ENCODE measurements at places on chromosomes 12 and 14.

GRCh38 chr12:15839041-15839440, 43.1 kb upstream of the STRAP start:
- H3K4me3 ChIP-seq, result no peak overlapping the region
- H3K36me3 ChIP-seq, result no peaks in the 10 kb centered on the region
- no peak overlapping the region for H3K27ac ChIP-seq
- no peaks in the 10 kb centered on the region for H3K4me1 ChIP-seq

DNA sequence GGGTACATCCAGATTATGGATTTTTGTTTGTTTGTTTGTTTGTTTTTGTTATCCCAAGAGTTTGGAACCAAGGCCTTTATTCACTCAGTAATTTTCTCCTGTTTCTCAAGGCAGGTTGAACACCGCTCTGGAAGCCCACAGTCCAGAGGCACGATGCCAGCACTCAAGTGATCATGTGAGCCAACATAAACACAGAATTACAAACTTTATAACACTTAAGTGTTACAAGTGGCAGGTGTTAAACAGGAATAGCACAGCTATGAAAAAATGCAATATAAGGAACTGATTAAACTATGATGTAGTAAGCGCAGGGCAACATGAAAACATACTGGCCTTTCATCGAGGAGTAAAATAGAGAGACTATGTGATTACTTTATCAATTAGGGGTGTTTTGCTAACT, 1885.8 kb upstream of the SEL1L start:
- no peaks in the 10 kb centered on the region for H3K36me3 ChIP-seq
- H3K4me1 ChIP-seq, result no peaks in the 10 kb centered on the region
- no peaks in the 10 kb centered on the region for H3K27me3 ChIP-seq
- no peak overlapping the region for H3K4me3 ChIP-seq
- no peak overlapping the region for H3K27ac ChIP-seq
- no peak for DNase-seq

- DNase-seq, result no peak
- no peak overlapping the region for H3K27ac ChIP-seq
- H3K4me1 ChIP-seq, result no peaks in the 10 kb centered on the region
- H3K36me3 ChIP-seq, result peaks cover 16% of the 10 kb centered on the region
- no peaks in the 10 kb centered on the region for H3K27me3 ChIP-seq
Observed at GRCh38 chr12:67299926-67300325, 30.8 kb downstream of the CAND1 start.

DNA sequence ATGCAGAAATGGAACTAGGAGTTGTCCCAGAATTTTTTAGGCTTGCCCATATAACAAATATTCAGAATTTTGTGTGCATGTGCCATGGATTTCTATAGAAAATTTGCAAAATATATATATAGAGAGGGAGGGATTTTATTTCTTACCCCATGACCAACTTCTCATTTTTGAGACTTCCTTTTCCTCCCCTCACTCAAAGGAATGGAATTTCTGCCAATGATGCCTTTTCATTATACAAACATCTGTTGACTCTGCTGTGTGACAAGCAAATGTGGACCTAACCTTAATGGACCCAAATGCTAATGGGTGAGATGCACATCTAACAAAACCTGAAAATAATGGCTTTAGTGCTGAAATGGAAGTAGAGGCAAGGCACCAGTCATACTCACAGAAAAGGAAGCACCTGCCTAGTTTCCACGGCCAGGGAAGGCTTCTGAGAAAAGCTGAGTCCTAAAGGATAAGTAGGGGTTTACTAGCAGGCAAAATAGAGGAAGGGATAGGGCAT, 3.6 kb upstream of the GNG2 start:
- peaks cover 5% of the 10 kb centered on the region for H3K4me1 ChIP-seq
- no peaks in the 10 kb centered on the region for H3K36me3 ChIP-seq
- DNase-seq, result no peak
- no peak overlapping the region for H3K27ac ChIP-seq
- H3K4me3 ChIP-seq, result no peak overlapping the region

- H3K27ac ChIP-seq, result no peak overlapping the region
- DNase-seq, result no peak
- H3K4me1 ChIP-seq, result peaks cover 87% of the 10 kb centered on the region
- H3K36me3 ChIP-seq, result peaks cover 7% of the 10 kb centered on the region
Observed at GRCh38 chr14:73744874-73745529, 30.8 kb upstream of the PNMA1 start.

GRCh38 chr12:100274291-100274690, 7.3 kb downstream of the SCYL2 start:
- H3K4me3 ChIP-seq, result no peak overlapping the region
- DNase-seq, result no peak
- H3K36me3 ChIP-seq, result no peaks in the 10 kb centered on the region
- no peaks in the 10 kb centered on the region for H3K4me1 ChIP-seq
- H3K27ac ChIP-seq, result no peak overlapping the region
- no peaks in the 10 kb centered on the region for H3K27me3 ChIP-seq

DNA sequence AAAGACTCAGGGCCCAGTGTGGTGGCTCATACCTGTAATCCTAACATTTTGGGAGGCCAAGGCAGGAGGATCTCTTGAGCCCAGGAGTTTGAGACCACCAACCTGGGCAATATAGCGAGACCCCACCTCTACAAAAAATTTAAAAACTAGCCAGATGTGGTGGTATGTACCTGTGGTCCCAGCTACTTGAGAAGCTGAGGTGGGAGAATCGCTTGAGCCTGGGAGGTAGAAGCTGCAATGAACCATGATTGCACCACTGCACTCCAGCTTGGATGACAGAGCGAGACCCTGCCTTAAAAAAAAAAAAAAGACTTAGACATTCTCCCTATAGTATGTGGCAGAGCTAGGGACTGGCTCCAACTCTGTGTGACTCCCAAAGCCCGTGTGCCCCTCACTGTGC, 2.9 kb downstream of the UBE3B start:
- DNase-seq, result no peak
- no peaks in the 10 kb centered on the region for H3K27me3 ChIP-seq
- no peak overlapping the region for H3K27ac ChIP-seq
- peaks cover 20% of the 10 kb centered on the region for H3K36me3 ChIP-seq
- H3K4me1 ChIP-seq, result peaks cover 19% of the 10 kb centered on the region

- H3K27ac ChIP-seq, result no peak overlapping the region
- H3K4me1 ChIP-seq, result no peaks in the 10 kb centered on the region
- DNase-seq, result no peak
- H3K27me3 ChIP-seq, result no peaks in the 10 kb centered on the region
- H3K36me3 ChIP-seq, result no peaks in the 10 kb centered on the region
- H3K4me3 ChIP-seq, result no peak overlapping the region
Observed at GRCh38 chr14:23538050-23538718, 13.4 kb downstream of the ZFHX2 start.

- no peak for DNase-seq
- no peak overlapping the region for H3K4me3 ChIP-seq
- peaks cover 58% of the 10 kb centered on the region for H3K4me1 ChIP-seq
- H3K36me3 ChIP-seq, result no peaks in the 10 kb centered on the region
Observed at GRCh38 chr12:1920971-1921370, 2.5 kb upstream of the CACNA2D4 start.

- no peak for DNase-seq
- no peak overlapping the region for H3K4me3 ChIP-seq
- H3K4me1 ChIP-seq, result no peaks in the 10 kb centered on the region
Observed at GRCh38 chr12:59040656-59041055, 120.4 kb upstream of the LRIG3 start.

- peak overlapping the region; percentile 98 for H3K27ac ChIP-seq
- peak overlapping the region; percentile 22 for H3K4me3 ChIP-seq
- DNase-seq, result peak; percentile 88
Observed at GRCh38 chr14:100078997-100079725, 13.9 kb downstream of the EVL start.

DNA sequence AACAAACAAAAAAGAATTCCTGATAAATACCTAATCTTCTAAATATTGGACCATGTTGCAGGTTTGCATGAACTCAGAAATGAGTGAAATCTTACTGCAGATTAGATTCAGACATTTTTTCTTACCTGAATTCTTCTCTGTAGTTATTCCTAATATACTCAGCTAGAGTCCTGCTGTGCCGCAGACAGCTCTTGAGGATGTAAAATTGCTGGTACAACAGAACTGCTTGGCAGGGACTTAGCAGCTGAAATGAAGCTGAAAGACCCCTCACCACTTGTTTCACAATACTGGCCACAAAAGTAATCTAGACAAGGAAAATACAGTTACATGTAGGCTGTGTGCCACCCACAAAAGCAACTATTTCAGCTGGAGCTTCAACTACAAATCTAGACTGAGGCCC, 48.3 kb upstream of the KICS2 start:
- H3K4me1 ChIP-seq, result no peaks in the 10 kb centered on the region
- no peaks in the 10 kb centered on the region for H3K36me3 ChIP-seq
- no peak for DNase-seq
- H3K4me3 ChIP-seq, result no peak overlapping the region
- H3K27me3 ChIP-seq, result no peaks in the 10 kb centered on the region

GRCh38 chr14:89660166-89660565, 243.1 kb upstream of the FOXN3 start:
- DNase-seq, result no peak
- H3K4me1 ChIP-seq, result no peaks in the 10 kb centered on the region
- no peaks in the 10 kb centered on the region for H3K27me3 ChIP-seq
- no peak overlapping the region for H3K4me3 ChIP-seq

DNA sequence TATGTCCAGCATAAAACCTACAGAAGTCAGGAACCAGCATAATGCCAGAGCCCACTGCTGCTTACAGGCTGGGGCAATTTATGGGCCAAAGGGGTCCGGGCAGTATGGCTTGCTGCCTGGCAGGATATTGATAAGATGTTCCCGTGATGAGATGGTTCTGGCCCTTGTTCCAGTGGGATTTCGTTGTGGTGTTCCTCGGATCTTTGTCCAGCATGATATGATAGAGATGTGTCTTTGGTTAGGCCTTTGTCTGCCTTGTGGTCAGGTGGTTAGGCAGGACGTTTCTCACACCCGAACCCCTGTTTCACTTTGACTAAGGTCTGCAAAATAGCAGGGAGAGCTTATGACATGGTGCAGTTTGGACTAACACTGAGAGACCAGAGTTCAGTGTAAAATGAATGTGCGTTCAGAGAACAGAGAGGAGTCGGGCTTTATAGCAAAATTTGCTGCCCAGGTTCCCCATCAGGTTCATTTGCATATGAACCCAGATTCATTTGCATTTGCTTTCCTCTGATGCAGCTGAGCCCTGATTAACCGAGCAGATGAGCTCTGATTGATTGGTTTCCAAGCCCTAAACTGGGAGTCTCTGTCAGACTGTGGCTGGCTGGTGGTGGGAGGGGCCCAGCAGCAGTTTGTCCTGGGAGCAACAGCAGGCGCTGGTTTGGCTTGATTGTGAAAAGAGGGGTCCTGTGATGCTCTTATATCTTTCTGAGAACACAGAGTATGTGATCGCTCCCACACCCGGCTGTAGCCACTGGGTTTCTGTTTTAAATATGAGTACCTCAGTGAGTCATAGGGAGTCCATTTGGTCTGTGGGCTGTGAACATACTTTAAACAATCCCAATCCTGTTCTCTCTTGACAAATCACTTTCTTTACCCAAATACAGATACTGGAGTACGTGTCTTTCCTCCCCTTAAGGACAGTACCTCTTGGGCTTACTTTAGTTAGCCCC, 156.3 kb upstream of the PZP start:
- no peaks in the 10 kb centered on the region for H3K4me1 ChIP-seq
- H3K36me3 ChIP-seq, result no peaks in the 10 kb centered on the region
- DNase-seq, result no peak

GRCh38 chr12:59031313-59031712, 111.0 kb upstream of the LRIG3 start:
- H3K27ac ChIP-seq, result no peak overlapping the region
- no peak for DNase-seq
- no peaks in the 10 kb centered on the region for H3K36me3 ChIP-seq
- H3K27me3 ChIP-seq, result no peaks in the 10 kb centered on the region
- H3K4me3 ChIP-seq, result no peak overlapping the region

DNA sequence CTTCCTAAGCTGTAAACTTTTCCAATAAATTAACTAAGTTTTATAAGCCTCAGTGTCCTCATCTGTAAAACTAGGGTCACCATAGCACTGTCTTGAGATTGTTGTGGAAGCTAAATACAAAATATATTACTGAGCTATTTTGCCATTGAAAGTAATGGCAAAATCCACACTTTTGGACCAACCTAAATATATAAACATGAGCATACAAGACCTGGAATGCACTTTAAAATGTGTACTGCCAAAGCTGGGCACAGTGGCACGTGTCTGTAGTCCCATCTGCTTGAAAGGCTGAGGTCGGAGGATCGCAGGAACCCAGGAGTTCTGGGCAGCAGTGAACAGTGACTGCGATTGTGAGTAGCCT, 29.8 kb upstream of the SINHCAF start:
- no peak overlapping the region for H3K4me3 ChIP-seq
- no peaks in the 10 kb centered on the region for H3K27me3 ChIP-seq
- no peak overlapping the region for H3K27ac ChIP-seq
- DNase-seq, result no peak

GRCh38 chr12:46388427-46389021, 16.0 kb upstream of the SLC38A2 start:
- H3K4me1 ChIP-seq, result peaks cover 16% of the 10 kb centered on the region
- H3K27ac ChIP-seq, result peak overlapping the region; percentile 53
- H3K36me3 ChIP-seq, result no peaks in the 10 kb centered on the region
- no peak for DNase-seq
- H3K4me3 ChIP-seq, result no peak overlapping the region

- H3K27ac ChIP-seq, result no peak overlapping the region
- no peak for DNase-seq
- no peaks in the 10 kb centered on the region for H3K4me1 ChIP-seq
Observed at GRCh38 chr12:30792648-30793499, 38.1 kb upstream of the CAPRIN2 start.

GRCh38 chr14:27686137-27686536, 1080.5 kb upstream of the FOXG1 start:
- H3K27me3 ChIP-seq, result no peaks in the 10 kb centered on the region
- H3K4me3 ChIP-seq, result no peak overlapping the region
- no peak overlapping the region for H3K27ac ChIP-seq

DNA sequence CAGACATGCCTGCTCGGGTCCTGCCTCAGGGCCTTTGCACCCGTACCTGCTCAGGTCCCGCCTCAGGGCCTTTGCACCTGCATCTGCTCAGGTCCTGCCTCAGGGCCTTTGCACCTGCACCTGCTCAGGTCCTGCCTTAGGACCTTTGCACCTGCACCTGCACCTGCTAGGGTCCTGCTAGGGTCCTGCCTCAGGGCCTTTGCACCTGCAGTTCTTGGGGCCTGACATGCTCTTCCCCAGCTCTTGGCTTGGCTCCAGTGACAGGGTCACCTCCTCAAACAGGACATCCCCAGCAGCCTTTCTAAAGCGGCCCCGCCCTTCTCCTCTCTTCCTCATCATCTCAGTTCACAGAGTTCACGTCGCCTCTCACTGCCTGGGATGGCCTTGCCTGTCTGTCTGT, 54.9 kb upstream of the NCOR2 start:
- peaks cover 7% of the 10 kb centered on the region for H3K27me3 ChIP-seq
- H3K4me1 ChIP-seq, result no peaks in the 10 kb centered on the region
- H3K4me3 ChIP-seq, result no peak overlapping the region
- no peak overlapping the region for H3K27ac ChIP-seq
- H3K36me3 ChIP-seq, result no peaks in the 10 kb centered on the region

DNA sequence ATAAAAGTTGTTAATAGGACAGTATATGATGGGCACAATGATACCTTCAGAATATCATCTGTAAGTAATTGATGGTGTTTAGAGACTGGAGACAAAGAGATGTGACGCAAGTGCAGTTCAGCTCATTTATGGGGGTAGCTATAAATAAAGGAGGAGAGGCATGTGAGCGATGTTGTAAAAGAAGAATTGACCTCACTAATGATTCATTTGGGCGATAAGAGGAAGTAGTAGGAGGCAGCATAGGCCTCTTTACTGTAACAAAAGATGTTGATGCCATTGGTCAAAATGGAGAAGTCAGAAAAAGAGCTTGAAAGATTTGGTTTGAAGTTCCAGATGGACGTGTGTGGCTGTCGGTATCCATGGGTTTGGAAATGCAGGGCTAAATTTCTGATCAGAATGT, 70.0 kb downstream of the FLRT2 start:
- no peak overlapping the region for H3K27ac ChIP-seq
- H3K4me3 ChIP-seq, result no peak overlapping the region
- no peak for DNase-seq
- H3K4me1 ChIP-seq, result no peaks in the 10 kb centered on the region
- no peaks in the 10 kb centered on the region for H3K36me3 ChIP-seq

Measured in thymus (tissue), 14 donors.